Activated CD8-positive, alpha-beta memory T cell treated with anti-CD3 and anti-CD28 coated beads for 48 hours (primary cell): ENCODE measurements at places on chromosomes 7 and 10.

DNA sequence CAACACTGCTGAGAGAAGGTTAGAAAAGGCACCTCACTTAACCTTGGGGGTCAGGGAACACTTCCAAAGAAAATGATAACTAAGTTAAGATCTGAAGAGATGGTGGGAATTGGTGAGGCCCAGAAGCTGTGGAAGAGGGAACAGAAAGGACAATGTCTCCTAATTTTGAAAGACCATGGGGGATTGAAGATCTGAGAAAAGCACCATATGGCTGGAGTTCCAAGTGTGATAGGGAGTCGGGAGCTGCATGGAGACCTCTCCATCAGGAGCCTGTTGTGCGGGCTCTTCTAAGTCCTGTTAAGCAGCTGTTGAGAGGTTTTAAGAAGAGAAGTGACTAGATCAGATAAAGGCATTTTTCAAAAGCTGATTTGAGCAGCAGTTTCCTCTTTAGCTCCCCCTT is 254.3 kb downstream of the CDK14 start:
- DNase-seq = no peak

GRCh38 chr7:73828107-73828803 is 2.5 kb upstream of the CLDN4 start:
- no peak for DNase-seq

GRCh38 chr10:63885156-63885555 is 364.0 kb downstream of the REEP3 start:
- DNase-seq = no peak

DNA sequence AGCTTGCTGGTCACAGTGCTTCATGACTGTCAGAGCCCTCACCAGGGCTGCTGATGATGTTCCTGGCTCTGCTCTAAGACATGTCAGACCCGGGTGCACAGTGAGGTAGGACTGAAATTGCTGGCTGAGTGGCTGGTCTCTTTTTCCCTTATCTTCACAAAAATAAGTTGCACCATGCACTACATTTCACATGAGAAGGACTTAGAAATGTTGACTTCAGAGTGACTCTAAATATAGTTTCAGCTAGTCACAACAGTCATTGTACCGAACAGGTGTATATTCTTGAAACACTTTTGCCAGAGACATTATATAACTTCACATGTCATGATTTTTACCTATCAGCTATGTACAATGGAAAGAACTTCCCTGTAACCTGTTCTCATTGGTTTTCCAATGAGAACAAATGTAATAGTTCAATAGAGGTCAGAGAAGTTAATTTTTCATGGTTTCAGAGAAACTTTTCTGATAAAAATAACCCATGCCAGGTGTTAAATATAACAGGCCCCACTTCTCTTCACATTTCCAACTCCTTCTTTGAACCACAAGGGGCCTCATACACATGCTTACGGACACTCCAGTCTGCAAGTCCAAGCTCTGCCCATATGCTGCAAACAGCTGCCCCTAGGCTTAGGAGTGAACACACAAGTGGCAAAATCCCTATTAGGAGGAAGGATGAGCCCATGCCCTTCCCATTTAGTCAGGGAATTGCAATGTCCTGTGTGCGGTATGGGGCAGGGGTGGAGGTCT is 115.6 kb downstream of the CDK6 start:
- no peak for DNase-seq

DNA sequence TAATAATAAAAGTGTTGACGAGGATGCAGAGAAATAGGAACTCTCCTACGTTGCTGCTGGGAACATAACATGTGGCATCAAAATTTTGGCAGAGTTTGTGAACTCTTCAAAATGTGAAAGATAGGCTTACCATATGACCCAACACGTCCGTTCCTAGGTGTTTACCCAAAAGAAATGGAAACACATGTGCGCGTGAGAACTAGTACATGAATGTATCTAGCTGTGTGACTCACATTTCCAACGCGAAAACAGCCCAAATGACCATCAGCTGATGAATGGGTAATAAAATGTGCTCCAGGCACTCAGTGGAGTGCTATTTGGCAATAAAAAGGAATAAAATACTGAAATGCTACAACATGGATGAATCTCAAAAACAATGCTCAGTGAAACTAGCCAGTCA is 10.4 kb upstream of the ELFN1 start:
- no peak for DNase-seq

- no peak for DNase-seq
Observed at GRCh38 chr10:42738679-42739078, 43.9 kb upstream of the BMS1 start.

DNA sequence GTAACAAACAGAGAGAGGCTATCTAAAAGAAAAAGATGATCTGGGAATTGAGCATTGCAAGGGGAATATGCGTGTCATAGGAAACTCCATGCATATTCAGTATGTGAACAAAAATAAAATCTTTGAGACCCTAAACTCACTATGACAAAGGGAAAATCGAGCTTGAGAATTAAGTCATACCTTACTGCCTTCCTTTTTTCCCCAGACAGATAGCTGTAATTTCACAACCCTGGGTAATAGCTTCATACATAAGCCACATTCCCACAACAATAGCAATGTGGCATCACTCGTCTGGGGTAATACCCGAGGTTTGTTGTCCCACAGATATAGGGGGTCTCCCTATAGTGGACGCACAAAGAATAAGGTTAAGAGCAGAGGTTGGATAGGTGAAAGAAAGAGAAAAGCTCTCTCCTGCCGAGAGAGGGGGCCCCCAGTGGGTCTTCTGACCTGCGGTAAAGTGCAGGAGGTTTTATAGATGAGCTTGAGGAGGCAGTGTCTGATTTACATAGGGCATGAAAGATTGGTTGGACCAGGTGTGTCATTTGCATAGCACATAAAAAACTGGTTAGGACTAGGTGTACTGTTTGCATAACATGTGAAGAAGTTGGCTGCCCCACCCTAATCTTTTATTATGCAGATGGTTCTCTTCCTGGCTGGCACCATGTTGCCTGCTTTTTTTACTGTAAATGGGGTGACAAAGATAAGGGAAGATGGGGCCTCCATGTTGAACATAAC is 11.6 kb downstream of the CYP3A43 start:
- DNase-seq = no peak

GRCh38 chr7:91957823-91958222 is 17.2 kb downstream of the AKAP9 start:
- DNase-seq = no peak

DNA sequence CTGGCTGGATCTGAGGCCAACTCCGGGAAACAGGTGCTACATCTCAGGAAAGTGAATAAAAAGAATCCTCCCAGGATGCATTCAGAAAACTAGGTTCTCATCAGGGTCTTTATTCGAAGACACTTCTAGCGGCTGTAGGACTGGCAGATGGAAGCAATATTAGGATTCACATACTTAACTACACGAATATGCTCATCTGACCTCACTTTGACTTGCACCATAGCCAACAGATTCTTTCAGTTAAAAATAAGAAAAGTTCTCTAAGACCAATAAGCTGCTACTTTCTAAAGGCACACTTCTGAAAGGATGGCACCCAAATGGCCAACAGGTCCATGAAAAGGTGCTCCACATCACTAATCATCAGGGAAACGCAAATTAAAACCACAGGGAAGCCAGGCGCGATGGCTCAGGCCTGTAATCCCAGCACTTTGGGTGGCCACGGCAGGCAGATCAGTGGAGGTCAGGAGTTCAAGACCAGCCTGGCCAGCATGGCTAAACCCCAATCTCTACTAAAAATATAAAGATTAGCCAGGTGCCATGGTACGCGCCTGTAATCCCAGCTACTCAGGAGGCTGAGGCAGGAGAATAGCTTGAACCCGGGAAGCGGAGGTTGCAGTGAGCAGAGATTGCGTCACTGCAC is 258.0 kb downstream of the ZMYND11 start:
- no peak for DNase-seq
